ENCODE measurements at places on chromosomes 1 and 21. TPM values are rescaled to one million over a fixed set of nuclear protein-coding genes. Genes with fewer than 3 reads are reported as not detected.

DNA sequence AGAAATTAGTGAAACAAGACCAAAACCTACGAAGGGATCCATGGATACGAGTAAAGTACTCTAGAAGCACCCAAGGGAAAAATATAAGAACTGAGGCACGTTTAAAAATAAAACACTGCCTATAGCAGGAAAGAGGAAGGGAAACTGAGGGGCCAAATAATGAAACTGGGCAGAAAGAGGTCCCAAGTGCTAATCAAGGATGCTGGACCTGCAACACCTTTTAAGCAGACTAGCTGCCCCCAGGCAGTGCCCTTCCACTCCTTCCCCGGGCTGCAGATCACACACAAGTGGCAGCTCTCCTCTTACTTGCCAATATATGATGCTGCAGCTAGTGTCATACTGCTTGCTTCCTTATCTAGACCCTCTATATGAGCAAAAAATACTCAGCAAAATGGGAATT, 7.6 kb upstream of the OTUD7B start:
- DNase-seq: no peak

- DNase-seq: no peak
These were observed 655.0 kb upstream of the NCAM2 start for GRCh38 chr21:20343186-20343585.

SYNC gene
- 0.11 TPM for total RNA-seq

MXRA8 gene
- total RNA-seq: 6.7 TPM

DNA sequence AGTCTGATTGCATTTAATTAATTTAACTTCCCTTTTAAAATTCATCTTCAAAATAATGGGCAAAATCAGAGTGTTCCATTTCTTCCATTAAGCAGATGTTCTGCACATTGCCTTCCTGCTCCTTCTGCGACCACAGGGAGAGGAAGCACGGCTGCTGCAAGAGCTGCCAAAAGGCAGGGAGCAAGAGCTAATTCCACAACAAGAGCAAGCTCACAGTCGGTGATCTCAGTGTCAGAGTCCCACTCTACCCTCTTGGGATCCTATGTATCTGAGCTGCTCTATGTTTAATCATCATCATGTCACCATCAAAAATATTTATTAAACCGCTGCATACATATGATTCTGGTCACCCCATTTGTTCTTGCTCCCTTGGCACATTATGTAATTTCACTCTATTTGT, 255.3 kb upstream of the CAMK1G start:
- no peak for DNase-seq

MSH4 gene
- 0.30 TPM for total RNA-seq

FMO4 gene
- total RNA-seq: 3.6 TPM

- no peak for DNase-seq
These were observed 42.0 kb upstream of the PADI2 start for GRCh38 chr1:17161137-17161740.

- no peak for DNase-seq
These were observed 49.6 kb downstream of the CD58 start for GRCh38 chr1:116521186-116521585.

B3GALT2 gene
- total RNA-seq: 0.05 TPM

DNA sequence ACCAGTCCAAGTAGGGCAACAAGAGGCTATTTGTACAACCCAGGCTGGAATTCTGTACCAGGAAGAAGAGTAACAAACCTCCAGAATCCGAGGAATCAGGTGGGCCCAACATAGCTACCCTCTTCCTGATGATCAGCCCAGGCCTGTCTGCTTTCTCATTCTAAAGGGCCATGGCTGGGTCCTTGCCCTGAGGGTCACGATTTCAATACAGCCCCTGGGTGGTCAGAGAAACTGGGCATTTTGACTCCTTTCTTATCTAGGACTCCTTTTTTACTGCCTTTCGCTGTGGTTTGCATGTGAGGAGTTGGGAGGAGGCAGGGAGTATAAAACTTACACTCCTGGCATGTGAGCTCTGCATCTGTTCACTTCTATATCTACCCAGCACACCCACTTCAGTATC, 164.9 kb upstream of the COA6 start:
- no peak for DNase-seq

DNA sequence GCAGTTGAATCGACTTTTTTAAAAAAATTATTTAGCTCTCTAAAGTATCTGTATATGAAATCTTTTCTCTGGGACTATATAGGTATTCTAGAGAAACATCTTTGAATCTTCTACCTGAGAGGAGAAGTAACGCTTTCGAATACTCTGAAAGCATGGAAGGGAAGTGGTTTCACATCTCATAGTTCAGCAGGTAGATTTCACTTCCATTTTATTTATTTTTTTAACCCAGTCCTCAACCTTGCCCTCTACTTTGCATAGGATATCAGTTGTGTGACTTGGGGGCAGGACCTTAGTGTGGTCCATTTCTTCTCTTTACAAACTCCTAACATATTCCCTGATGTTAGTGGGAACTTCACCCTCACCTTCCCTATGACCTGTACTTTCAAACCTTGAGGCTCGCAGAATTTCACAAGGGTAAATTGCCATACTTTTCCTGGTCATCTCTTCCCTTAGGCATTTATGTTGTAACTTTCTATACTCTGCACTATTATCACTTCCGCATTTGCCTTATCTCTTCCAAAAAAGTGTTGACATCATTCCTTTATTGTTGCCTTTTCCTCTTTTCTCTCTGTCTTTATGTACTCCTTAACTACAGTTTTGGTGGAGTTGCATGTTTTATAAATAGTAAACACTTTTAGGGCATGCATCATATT, 1208.5 kb upstream of the ADGRL4 start:
- DNase-seq: no peak

DNA sequence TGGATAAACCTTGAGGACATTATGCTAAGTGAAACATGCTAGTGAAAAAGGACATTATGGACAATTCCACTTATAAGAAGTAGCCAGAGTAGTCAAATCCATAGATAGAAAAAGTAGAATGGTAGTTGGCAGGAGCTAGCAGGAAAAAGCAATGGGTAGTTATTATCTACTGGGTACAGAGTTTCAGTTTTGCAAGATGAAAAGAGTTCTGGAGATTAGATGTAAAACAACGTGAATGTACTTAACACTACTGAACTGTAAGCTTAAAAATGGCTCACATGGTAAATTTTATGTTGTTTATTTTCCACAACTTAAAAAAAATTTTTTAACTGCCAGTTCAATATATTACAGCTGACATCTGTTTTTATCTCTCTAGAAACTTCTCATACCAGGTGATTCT, 19.4 kb downstream of the JAK1 start:
- DNase-seq: no peak

DNA sequence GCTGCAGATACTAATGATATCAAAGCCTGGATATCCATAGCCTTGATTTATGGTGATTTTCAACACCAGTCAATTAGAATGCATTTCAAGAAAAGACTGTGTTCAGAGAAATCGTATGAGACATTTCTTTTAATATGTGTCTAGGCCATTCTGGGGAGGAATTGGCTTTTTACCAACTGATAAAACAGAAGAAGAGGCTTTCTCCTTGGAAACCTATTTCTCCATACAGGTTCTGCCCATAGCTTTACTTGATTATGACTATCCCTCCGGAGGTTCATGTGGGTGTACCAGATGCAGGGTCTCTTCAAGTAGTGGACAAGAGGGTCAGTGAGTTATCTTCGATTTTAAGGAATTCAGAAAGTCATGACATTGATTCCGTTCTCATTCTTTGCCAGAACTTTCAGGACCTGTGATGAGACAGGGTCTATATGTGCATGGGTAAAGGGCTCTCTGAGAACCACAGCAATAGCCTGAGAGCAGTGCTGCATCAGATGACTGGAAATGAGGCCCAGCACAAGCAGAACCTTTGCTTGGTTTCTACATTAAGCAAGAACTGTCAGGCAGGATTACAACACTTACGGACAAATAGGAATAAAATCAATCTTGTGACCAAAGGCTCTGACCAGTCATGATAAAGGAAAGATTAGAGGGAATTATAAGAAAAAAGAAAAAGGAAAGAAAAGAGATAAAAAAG, 263.7 kb upstream of the SGIP1 start:
- DNase-seq: no peak

DNA sequence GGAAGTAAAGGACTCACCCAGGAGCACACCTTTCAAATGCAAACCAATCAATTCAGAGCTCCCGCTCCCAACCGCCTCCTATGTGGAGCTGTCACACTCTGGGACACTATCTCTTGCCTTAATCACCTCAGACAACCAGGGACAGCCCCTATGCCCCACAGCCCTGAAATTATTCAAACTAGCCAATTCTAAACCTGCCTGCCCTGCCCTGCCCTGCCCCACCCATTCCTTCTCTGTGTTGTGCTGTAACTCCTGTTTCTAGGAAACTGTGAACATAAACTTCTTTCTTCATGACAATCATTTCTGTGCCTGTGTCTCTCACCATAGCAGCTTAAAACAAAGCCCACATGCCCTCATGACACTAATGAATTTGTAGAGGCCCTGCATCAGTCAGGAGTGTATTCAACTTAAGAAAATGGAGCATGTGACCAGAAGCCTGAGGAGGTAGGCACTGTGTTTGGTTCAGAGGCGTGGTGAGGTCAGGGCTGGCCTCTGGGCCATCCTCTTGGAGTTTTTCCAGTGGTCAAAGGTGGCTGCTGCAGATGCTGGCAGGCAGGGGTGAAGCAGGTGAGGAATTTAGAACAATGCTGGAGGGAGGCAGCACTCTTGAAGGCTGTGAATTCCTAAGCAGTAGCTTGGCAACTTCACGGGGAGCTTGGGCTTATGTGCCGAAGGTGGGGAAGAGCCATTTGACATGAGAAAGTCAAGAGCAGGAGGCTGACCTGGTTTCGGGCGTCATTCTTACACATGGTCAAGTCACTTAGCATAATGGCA, 74.5 kb downstream of the RHOU start:
- no peak for DNase-seq

GRCh38 chr1:247111259-247111699, 7.1 kb upstream of the ZNF669 start:
- peak; percentile 46 for DNase-seq

- no peak for DNase-seq
These were observed 371.6 kb upstream of the USP24 start for GRCh38 chr1:55586771-55587170.

SYT14 gene
- 10.6 TPM for total RNA-seq

DNA sequence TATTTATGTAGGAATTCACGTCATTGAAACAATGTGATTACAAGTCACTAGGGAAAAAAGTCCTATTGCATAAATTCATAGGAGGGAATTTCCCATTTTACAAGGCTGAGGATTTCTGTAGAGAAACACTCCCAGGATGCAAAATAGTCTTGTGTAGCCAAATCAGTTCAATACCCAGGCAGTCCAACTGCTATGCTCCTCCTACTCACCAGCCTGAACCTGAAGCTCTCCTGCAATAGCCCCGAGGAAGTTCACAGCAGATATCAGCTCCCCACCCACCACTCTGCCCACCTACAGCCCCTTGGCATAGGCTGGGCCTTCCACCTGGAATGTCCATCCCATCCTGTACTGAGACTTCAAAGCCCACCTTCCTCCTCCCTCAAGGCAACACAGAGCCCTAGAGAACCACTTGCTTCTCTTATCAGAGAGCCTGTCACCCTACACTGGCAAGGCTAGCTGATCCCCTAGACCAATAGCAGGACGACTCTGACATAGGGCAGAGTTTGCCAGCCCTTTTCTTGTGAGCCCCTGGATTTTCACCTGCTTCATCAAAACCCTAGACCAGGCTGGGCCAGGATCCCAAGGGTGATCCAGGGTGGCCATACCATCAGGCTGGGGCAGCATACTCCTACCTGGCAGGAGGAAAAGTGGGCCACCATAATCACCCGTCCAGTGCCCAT, 1.5 kb downstream of the LSS start:
- DNase-seq: no peak

ATAD3C gene
- total RNA-seq: 0.94 TPM

- no peak for DNase-seq
These were observed 124.3 kb upstream of the CACNA1E start for GRCh38 chr1:181359012-181359411.

All from WTC11 (cell line).